ENCODE measurements at places on chromosomes 1 and 21.

GRCh38 chr1:36529769-36530260 is 47.1 kb upstream of the CSF3R start:
- no peak for DNase-seq

DNA sequence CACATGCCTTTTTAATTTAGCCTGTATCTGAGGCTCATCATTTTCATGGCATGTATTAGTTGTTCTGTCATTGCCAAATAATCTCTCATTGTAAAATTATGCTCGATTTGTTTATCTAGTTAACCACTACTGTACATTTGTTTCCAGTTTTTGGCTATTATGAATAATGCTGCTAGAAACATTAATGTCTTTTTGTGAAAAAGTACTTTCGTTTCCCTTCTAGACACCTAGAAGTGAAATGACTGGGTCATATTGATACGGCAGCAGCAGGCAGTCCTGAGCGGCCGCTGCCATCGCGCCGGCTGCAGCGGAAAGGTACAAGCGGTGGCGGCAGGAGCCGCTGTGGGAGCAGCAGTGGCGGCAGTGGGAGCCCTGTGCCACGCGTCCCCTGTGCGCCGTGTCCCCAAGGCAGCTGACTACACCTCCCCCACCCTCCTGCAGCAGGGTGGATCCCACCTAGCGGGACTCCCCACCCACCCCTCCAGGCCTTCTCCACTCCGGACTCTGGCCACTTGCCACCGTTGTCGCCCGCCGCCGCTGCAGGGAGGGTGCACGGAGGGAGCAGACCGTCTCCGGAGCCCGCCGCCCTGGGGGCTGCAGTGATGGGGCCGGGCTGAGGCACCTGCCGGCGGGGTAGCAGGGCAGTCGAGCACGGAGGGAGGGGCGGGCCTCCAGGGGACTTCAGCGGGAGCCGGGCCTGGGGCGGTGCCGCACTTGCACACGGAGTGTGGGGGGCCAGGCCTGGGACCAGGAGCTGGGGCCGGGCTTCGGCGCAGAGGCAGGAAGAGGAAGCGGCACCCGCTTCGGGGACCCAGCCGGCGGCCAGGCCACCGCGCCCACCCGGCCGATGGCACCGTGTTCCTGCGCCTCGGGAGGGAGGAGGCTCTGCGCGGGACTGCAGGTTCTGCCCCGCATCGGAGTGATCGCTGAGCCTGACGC is 66.8 kb upstream of the RGS7 start:
- no peak for DNase-seq

GRCh38 chr1:25750923-25751605 is 48.9 kb upstream of the SELENON start:
- no peak for DNase-seq

DNA sequence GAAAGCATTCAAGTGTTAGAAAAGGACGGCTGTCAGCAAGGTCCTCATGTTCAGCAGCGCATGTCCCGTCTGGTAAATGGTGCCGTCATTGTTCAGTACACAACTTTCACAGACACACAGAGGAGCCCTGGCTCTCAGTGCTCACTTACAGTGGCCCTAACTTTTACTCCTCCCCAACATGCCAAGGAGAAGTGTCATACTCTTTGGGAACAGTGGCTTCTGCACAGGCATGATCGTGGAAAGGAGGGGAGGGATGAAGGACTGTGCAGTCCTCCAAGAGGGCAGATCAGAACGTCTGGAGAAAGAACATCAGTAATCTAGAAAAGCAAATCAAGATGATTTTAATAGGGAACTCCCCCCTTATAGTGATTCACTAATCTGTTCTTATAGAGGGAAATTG is 3.8 kb upstream of the GRHL3 start:
- no peak for DNase-seq

DNA sequence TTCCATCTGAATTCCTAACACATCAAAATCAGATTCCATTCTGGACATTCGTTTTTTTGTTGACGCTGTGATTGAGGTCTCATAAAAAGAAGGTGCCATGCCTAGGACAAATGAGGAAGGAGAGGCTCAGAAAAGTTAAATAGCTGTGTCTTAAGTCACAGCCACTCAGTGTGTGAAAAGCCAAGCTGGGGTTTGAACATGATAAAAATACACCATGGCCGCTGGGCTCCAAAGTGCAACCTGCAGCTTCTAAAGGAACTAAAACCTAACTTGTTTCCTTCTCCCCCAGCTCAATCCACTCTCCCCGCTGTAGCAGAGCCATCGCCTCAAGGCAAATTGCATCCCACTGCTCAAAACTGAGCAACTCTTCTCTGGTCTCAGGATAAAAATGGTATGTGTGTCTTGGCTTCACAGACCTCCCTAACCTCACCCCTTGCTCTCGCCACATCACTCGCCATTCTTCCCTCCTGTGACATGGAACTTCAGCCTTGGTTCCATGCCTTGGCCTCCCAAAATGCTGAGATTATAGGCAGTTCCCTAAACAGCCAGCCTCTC is 22.1 kb upstream of the FAM20B start:
- no peak for DNase-seq

- DNase-seq = no peak
Observed at GRCh38 chr1:66250478-66250877, 283.5 kb upstream of the SGIP1 start.

GRCh38 chr1:21496886-21497285 is 12.3 kb upstream of the ALPL start:
- no peak for DNase-seq

GRCh38 chr1:238302646-238303045 is 411.9 kb upstream of the ZP4 start:
- DNase-seq = no peak

- no peak for DNase-seq
Observed at GRCh38 chr1:231862611-231863010, 236.0 kb downstream of the DISC1 start.

GRCh38 chr1:44808938-44809917 is 905 bp downstream of the BTBD19 start:
- DNase-seq = peak; percentile 69

DNA sequence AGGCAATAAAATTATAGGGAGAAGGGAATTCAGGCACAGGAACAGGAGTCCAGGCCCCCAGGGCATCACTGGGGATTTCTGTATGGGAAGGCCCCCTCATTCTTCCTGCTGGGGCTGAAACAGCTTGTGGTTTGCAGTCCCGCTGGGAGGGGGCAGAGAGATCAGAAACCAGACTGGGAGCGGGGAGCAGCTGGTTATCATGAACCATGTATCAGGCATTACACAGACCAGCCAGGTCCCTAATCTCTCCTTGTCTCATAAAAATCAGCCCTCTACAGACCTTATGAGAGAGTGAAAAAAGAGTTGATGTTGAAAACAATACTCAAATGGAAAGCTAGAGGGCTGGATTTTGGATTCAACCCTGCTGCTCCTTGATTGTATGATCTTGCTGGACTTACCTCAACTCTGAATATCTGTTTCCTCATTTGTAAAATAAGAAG is 93.4 kb upstream of the F3 start:
- no peak for DNase-seq

- DNase-seq = no peak
Observed at GRCh38 chr1:176159993-176160392, 47.1 kb downstream of the COP1 start.

DNA sequence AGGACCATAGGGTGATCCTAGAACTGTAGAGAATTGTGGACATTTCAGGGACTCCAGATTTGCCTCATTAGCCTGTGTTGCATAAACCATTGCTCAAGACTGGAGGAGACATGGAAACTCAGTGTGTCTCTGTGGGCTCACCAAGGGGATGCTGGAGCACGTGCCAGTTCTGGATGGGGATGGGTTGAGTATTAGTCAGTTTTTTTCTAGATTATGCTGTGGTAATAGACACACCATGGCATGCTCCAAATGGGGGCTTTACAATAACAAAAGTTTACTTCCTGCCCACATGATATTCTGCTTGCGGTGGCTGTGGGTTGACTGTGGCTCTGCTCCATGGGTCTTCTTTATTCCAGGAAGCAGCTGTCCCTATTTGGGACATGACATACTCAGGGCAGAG is 125.4 kb downstream of the FOXD2 start:
- no peak for DNase-seq

- DNase-seq = no peak
Observed at GRCh38 chr1:6321205-6321604, 60.3 kb upstream of the GPR153 start.

GRCh38 chr1:119984771-119985170 is 84.7 kb downstream of the NOTCH2 start:
- no peak for DNase-seq

GRCh38 chr1:221983444-221983843 is 241.6 kb upstream of the DUSP10 start:
- no peak for DNase-seq

DNA sequence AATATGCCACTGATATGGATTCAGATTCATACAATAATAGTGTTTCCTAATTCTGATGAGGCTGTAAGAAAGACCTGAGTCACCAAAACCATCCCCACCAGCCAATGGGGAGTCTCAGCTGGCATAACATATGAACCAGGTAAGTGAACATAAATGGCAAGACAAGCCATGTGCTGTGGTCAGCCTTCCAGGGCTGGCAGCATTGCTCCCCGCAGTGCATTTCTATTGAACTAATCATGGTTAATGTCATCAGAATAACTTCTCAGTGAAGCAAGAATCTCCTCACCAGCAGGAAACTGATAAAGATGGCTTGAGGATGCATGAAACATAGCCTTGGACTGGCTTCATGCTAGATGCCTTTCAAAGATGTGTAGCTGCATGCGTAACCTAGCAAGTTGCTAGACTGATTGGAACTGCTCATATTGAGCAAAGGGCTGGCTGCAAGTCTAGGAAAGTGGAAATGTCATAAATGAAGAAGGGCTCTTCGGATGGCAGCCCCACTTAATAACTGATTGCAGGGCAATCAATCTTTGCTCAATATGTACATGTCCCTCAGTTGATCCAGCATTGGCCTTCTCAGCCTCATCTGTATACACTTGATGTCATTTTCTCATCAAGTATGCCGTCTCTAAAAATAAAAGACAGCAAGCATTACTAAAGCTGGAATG is 88.0 kb downstream of the NTNG1 start:
- DNase-seq = no peak

- DNase-seq = no peak
Observed at GRCh38 chr1:154493276-154493675, 8.7 kb upstream of the TDRD10 start.

GRCh38 chr1:162329826-162330225 is 46.8 kb downstream of the SPATA46 start:
- DNase-seq = no peak

DNA sequence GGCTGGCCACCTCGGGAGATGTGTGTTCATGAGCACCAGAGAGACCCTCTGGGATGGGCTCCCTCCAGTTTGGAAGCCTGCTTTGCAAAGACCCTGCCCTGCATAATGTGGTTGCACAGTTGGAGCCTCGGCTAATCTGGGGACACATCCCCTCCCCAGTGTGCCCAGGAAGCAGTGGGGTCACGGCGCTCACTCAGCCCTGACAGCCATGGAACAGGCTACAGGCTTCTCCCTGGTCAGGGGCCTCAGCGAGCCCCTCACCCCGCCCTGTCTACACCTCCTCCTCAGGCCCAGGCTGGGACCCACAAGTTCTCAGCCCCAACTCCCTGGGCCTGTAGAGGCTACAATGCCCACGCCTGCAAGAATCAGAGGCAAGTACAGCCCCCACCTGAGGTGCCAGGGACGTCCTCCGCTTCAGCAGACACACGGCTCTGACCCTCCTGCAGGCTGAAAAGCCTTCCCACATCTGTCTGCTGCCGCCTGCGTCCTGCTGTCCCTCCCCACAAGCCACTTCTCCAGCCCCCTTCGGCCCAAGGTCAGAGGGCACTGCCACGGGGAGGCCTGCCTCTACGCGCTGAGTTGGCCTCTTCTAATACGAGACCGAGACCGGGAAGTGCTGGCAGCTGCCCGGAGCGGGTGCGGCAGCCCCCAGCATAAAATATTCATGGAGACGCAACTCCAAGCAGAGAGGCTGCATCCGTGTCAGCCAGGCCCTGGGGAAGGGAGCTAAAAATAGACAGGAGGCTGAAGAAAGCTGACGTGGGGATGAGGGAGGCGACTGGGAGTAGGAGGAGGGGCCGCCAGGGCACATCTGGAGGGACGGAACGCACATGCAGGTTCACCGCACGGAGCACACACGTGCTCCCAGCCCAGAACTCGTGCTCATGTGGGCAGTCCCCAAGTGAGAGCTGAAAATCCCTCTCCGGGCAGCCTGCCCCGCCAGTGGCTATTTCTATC is 15.2 kb upstream of the GPR153 start:
- no peak for DNase-seq

GRCh38 chr21:16587681-16588375 is 858.0 kb downstream of the USP25 start:
- DNase-seq = no peak
